ENCODE measurements at places on chromosomes 5 and 9. TPM values are rescaled to one million over a fixed set of nuclear protein-coding genes. Genes with fewer than 3 reads are reported as not detected.

The IFNB1 gene
- total RNA-seq, result not detected

DNA sequence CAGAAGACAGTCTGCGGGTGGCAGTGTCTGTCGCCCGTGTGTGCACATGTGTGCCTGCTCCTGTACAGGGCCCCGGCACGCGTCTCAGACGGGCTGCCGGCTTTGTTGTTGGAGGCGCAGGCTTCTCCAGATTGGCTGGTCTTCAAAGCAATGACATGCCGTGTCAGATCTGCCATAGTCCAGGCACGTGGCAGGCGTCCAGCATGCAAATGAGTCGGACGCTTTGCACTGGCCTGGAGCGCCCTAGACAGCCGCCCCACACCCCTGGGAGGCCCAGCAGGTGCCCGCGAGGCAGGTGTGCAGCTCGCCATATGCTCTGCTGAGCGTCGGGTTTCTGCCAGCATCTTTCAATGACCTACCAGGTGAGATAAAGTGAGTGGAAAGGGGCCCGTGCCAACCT, 71.5 kb downstream of the GADD45G start:
- no peak for DNase-seq

DNA sequence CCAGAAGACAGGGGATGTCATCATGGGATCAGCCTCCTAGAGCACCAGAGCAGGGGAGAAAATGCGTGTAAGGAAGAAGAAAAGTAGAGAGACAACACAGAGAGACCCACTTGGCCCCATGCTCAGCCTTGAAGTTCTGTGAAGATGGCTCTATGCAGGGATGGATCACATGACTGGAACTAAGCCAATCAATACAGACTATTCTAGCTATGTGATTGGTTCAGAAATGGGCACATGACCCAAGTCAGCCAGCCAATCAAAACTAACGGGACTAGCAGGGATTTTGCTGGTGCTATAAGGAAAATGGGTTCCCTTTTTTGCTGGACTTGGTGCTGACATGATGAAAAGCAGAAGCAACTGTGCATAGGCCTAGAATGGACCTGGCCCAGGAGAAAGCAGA, 173.0 kb upstream of the TBC1D2 start:
- DNase-seq, result no peak

GRCh38 chr9:100186356-100186755, 87.3 kb downstream of the INVS start:
- DNase-seq, result no peak

The ABO gene
- not detected for total RNA-seq

- DNase-seq, result no peak
These were observed 69.3 kb downstream of the ALDH7A1 start for GRCh38 chr5:126525630-126526245.

The MARCOL gene
- not detected for total RNA-seq

DNA sequence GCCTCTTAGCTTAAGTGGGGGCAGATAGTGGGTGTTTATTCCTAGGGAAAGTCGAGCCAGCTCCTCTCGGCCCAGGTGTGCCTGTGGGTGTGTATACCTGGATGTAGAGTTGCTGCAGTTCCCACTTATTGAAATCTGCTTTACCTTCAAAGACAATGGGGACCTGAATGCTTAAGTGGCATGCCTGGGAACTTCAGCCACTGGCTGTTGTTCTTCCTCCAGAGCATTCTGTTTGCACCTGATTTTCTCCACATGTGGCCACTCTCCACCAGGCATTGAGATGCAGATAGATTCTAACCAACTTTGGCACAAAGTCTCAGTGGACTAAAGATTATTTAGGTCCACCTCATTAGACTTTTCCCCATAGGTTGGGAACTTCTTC, 186.8 kb downstream of the ZNF462 start:
- DNase-seq, result no peak

The GPBP1 gene
- total RNA-seq, result 72.8 TPM

DNA sequence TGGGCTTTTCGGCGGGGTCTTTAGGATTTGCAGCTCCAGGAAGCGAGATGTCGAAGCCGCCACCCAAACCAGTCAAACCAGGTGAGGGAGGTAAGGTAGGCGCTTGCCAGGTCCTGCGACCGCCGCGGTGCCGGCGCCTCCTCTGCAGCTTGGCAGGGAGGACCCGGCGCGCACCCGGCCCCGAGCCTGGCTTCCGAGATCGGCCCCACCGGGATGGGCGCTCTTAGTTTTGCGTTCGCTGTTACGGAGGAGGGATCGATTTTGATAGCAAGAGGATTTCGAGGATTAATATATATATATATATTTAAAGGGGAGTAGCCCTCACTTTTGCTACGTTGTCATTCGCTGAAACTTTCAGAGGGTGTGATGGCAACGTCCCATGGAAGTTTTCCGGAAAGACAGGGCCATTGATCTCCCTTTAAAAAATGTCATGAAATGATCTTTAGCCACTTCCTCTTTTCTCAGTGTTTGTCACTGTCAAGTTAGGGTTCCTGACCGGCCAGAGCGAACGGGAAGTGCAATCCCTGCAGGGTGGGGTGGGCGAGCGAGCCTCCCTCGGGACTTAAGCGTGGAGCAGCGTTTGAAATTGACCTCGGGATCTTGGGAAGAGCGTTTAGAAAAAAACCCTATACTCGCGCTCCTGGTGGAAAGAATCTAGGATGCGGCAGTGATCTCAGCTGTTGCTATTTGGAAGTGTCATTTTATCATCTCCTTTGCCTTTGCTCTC, 495 bp downstream of the OSTF1 start:
- no peak for DNase-seq

- no peak for DNase-seq
These were observed 507.0 kb downstream of the TAF11L14 start for GRCh38 chr5:18141222-18141621.

The TBC1D9B gene
- 44.0 TPM for total RNA-seq

- DNase-seq, result peak; percentile 68
These were observed 923 bp downstream of the SPATA6L start for GRCh38 chr9:4665357-4665756.

- DNase-seq, result no peak
These were observed 943.7 kb downstream of the CDH18 start for GRCh38 chr5:19044311-19044710.

DNA sequence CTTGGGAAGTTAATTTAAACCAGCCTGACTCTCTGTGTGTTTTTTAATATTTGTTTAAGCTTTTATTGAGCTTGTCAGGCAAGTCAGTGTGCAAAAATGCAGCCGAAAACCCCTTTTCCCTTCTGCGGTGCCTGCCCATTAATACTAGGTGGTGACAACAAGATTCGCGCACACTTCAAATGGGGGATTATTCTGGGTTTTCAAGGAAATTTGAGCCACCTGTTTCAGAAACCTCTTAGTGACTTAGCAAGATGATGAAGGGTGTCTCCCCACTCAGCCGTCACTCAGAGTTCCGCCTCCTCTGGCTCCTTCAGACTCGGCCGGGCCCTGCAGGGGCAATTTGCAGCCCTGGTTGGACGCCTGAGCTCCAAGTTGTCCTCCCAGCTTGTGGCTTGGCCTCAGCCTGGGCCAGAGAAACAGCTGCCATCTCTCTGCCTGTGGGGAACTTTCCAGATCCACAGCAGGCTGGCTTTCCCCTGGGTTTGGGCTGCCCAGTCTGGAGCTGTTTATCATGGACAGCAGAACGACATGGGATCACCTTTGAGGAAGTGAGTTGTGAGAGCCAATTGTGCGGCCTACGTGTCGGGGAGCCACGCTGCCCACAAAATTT, 75.9 kb downstream of the SPRY4 start:
- no peak for DNase-seq

DNA sequence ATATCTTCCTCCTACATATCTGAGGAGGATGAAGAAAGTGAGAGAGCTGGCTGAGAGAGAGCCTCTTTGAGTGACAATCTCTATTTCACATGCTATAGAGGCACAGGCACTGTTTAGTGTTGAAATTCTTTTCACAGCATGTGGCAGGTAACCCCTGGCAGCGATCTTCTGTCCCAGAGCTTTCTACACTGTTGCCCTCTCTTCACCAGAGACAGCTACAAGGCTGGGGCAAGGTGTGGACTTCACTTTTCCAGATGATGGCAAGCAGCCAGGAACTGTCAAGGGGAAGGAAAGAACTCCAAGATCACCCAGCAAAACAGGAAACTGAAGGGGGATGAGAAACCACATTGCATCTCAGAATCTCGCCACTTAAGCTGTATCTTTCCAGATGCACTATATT, 205.2 kb downstream of the CAAP1 start:
- DNase-seq, result no peak

The TMEM174 gene
- total RNA-seq, result 0.07 TPM

DNA sequence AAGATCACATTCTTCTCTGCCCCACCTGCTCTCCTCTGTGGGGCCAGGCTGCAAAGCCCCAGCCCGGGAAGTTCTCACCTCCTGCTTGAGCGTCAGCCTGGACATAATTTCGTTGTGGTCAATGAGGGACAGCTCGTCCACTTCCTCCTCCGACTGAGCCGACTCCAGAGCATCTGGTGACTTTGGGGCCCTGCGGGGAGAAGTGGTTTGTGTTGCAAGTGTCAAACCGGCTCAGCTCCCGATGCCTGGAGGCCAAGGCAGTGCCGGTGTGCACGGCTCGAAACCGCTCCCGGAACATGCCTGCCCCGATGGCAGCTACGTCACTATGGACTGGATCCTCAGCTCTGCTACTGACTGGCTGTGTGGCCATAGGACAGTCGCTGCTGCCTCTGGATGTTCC, 52.8 kb downstream of the PRRT1B start:
- DNase-seq, result no peak

- DNase-seq, result no peak
These were observed 31.0 kb downstream of the PDE8B start for GRCh38 chr5:77241444-77241843.

GRCh38 chr9:78397045-78397444, 100.1 kb downstream of the PSAT1 start:
- DNase-seq, result no peak

The TRPM3 gene
- total RNA-seq, result 2.9 TPM

The ZNF300 gene
- 4.4 TPM for total RNA-seq

DNA sequence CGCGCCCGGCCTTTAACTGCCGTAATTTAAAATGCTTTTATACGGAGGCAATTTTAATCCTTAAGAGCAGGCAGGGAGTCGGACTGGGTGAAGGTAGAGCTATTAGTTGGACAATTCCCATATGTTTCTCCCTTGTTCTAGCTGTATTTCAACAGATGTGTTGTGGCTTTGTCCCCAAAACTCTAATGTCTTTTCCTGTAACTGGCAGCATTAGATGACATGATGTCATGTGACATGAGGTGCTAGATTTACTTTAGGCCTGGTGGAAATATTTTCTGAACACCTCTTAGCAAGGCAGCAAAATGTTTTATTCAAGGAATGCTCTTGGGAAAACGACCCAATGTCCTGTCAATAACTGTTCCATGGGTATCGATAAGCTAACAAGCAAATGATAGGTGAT, 8.5 kb downstream of the MYO10 start:
- DNase-seq, result no peak

The CNTLN gene
- 8.6 TPM for total RNA-seq

DNA sequence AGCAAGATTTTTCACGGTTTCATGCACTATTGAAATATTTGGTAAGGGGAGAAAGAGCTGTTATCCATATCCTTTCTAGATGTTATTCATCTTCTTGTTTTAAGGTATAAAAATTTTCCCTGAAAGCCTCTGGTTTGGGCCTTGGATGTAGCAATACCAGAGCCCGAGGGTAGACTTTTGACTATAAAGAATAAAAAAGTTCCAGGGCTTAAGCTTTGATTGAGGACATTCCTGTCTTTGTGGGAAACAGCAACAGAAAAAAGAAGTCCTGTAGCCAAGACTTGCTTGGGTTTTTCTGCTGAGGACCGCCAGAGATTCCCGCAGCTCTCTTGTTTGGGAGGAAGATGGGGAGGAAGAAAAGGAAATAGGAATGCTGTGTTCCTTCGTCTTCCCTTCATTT, 440.0 kb upstream of the WWC1 start:
- DNase-seq, result no peak

The BHMT2 gene
- 2.5 TPM for total RNA-seq

GRCh38 chr9:122059214-122059954, 33.7 kb downstream of the TTLL11 start:
- DNase-seq, result no peak

GRCh38 chr5:37836592-37837413, 3.0 kb downstream of the GDNF start:
- no peak for DNase-seq

The MBLAC2 gene
- 4.1 TPM for total RNA-seq

- no peak for DNase-seq
These were observed 34.6 kb upstream of the TNIP1 start for GRCh38 chr5:151115272-151115905.

GRCh38 chr9:93266521-93267001, 82.6 kb downstream of the WNK2 start:
- DNase-seq, result no peak

Measured in pulmonary artery endothelial cell (primary cell).